ENCODE measurements at places on chromosomes 2 and 18.

GRCh38 chr18:10317864-10318690 lies 136.4 kb upstream of the APCDD1 start:
- no peak for DNase-seq

DNA sequence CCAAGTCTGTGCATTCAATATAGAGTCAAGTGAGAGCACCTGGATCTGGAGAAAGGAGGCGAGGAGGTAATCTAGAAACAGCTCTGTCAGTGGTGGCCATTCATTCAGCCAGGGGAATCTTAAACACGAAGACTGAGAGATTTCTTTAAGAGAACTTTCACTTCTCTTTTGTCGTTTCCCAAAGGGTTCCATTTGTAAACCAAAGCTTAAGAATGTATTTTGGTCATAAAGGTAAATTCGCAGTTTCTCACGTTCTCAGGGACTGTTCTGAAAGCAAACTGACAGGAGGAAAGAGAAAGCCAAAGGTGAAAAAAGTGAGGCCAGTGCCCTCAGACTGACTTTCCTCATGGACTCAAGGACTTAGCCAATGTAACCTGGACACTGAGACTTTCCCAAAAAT lies 513.5 kb downstream of the CMPK2 start:
- DNase-seq: no peak

DNA sequence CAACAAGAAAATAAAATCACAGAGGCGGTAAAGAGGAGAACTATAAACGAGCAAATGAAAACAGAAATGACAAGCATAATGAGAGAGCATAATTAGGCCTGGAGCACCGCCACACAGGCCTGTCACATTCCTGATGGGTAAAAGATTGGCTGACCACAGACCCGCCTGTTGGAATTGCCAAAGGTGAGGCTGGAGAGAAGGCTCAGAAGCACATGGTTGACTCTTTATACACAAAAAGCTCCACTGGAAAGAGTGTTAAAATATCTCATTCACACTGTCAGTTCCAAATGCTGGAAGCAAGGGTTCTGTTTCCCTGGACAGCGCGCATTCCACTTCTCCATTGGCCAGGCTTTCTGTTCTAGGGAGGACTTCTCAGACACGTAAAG lies 5.9 kb upstream of the LGALSL start:
- no peak for DNase-seq

DNA sequence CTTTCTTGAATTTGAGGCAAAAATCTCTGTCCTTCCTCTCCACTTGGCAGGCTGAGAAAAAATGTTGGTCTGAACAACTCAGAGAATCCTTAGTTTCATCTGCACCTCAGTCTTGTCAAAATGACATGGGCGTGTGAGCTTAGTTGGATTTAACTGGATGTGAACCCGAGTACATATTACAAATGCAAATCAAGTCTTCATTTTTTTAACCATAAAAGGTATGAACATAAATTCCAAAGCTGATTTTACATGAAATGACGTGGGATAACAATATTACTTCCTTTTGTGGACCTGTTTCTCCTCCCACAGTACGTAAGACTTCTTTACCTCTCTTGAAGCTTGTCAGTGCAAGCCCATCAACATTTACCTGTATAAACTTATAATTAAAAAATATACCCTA lies 32.6 kb upstream of the RND3 start:
- DNase-seq: no peak

DNA sequence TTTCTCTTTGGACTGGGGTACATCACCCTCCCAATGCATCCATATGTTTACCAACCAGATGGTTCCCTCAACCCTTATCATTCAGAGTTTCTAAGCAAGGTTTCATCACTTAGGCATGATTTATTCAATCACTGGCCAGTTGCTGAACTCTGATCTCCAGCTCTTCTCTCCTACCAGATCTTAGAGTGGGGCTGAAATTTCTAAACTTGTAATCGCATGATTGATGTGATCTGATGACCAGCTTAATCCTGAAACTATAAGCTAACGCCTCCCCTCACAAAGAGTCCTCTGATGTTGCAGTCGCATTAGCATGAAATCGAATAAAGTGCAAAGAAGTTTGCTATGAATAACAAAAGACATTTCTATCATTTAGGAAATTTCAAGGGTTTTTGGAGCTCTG lies 1082.0 kb downstream of the DPP10 start:
- no peak for DNase-seq

- DNase-seq: no peak
Observed at GRCh38 chr2:158701101-158701500, 94.0 kb upstream of the DAPL1 start.

DNA sequence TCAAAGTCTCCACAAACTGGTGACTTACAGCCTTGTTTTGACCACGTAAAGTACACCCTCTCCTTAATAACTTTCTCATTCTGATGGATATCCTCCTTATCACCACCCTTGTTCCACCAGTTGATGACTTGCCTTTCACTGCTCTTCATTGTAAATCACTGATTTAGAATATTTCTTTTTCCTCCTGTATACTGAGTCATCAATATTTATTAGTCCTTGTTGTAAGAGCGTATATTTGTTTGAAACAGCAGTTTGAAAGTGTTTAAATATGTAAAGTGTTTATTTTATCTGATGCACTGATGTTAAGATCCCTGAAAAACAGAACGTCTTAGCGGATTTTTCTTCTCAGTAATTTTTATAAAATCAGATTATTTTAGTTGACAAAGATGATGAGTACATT lies 34.2 kb upstream of the DYSF start:
- peak; percentile 7 for DNase-seq

DNA sequence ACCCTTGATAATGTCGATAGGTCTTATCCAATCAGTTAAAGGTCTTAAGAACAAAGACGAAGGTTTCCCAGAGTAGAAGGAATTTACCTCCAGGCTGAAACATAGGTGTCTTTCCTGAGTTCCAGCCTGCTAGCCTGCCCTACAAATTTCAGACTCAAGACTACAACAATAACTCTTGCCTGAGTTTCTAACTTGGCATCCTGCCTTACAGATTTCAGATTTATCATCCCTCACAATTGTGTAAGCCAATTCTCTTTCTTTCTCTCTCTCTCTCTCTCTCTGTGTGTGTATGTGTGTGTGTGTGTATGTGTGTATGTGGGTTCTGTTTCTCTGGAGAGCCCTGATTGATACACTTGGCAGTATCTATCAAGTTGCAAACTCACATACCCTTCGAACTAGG lies 37.2 kb upstream of the B4GALT6 start:
- no peak for DNase-seq

DNA sequence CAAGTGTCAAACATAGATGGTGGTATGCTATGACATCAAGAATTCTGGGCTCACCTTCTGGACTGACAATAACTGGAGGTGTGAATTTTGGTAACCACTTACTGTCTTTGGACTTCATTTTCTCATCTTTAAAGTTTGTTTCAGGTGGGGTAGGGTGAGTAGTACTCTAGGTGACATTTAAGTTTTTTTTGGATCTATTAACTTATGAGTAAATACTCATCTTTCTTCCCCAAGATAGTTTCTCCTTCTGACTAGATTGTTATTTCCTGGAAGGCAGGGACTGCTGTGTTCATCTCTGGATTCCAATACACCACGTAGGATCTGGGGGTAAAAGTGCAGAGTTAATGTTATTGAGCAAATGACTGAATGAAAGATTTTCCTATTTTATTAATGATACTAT lies 55.9 kb downstream of the ICOS start:
- no peak for DNase-seq

DNA sequence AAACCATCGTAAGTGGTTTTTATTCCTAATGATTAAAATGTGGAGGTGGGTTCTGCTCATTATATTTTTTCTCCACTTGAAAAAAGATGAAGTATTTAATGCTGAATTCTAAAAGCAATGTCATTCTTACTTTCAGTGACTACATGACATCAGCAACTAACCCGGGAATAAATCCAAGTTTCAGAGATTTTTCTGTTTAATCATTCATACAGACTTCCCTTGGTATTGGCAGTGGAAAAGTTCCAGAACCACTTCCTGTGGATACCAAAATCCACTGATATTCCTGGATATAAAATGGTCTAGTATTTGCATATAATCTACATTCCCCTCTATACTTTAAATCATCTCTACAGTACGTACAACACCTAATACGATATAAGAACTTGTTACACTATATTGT lies 128.6 kb downstream of the ZNF532 start:
- DNase-seq: no peak

DNA sequence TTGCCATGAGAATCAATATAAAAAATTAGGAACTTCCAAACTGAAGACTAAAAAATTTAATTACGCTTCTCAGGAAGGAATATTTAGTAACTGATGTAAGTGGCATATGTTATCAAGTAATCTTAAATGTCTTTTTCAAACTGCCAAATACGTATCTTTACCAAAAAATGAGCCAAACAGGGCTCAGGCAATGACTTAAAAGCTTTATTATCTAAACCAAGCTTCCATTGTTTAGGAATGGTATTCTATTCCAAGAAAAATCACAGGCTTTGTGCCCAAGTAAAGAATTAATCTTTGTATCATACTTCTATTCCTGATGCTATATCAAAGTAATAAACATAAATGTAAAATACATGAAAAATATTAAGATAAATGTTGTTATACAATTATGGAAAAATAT lies 71.7 kb upstream of the GRB14 start:
- DNase-seq: no peak

- DNase-seq: no peak
Observed at GRCh38 chr2:11102466-11102865, 52.8 kb upstream of the SLC66A3 start.

- no peak for DNase-seq
Observed at GRCh38 chr18:42514512-42514911, 559.5 kb downstream of the PIK3C3 start.

GRCh38 chr2:129800686-129801085 lies 178.8 kb upstream of the RAB6C start:
- DNase-seq: no peak

DNA sequence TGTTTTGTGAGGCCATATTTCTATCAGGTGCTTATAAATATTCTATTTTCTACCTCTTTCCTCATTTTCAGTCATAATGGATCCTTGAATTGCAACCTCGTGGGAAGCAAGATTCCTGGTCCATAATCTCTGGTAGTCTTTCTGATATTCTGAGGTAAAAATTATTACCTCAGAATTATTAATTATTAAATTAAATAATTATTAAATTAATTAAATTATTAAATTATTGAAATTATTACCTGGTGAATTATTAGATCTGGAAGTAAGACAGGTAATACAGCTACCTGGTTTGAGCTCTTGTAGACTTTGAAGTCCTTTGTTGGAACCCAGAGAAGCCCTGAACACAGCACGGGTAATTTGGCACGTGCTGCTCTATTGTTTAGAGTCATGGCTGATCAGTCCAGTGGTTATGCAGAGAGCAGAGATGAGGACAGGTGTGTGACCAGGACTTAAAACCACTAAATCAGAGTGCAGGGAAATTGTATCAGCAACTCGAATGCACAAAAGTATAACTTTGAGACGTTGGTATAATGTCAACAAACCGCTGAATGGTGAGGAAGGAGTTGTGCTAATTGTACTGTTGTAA lies 46.8 kb upstream of the PTPRM start:
- DNase-seq: no peak

GRCh38 chr2:188291142-188291616 lies 495 bp upstream of the GULP1 start:
- DNase-seq: peak; percentile 30

- no peak for DNase-seq
Observed at GRCh38 chr2:168194784-168195522, 52.4 kb downstream of the STK39 start.

DNA sequence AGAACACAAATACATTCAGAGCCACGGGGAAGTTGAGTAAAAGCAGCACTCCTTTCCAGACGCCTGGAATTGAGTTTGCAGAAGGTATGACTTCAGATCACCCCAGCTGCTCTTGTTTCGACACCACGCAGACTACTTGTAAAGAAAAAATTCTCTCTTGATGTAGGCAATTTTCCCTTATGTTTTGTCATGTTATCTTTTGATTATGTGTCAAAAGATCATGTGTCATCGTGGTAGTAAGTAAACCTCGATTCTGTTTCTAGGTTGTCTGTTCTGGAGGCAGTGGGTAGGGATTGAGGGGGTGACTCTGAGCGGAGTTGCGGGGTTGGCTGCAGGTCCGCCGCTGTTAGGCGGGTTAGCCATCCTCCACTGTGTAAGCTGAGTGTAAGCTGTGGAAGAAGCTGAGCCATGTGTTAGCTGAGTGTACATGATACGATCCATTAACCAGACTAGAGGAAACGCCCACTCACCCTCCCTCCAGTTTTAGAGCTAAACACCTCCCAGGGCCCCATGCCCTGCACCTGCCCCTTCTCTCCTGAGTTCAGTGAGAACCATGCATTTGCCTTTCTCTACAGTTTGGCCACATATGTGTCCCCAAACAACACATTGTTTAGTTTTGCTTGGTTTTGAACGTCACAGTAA lies 181.8 kb downstream of the SNTG2 start:
- no peak for DNase-seq

GRCh38 chr2:156065912-156066311 lies 266.6 kb downstream of the NR4A2 start:
- peak; percentile 34 for DNase-seq

GRCh38 chr2:11397513-11397912 lies 53.1 kb upstream of the ROCK2 start:
- no peak for DNase-seq

DNA sequence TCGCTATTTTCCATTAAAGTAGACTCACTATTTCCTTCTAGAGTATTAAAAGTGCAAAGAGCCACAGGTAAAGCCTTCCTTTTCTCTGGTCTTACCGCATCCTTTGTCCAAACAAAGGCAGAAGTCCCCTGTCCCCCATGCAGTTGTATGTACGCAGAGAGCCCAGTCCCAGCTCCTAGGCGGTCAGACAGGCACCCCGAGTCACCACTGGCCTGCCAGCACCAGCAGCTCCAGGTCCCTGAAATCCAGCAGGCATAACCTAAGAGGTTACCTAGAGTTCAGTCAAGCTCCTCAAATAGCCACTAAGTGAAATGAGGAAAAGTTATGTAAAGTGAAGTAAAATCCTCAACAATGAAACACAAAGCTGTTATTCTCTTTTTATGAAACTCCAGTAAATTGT lies 60.4 kb upstream of the TWIST2 start:
- DNase-seq: no peak

GRCh38 chr2:27489118-27489497 lies 435 bp downstream of the IFT172 start:
- DNase-seq: peak; percentile 71

- DNase-seq: no peak
Observed at GRCh38 chr18:45245091-45245511, 370.2 kb upstream of the SLC14A2 start.

DNA sequence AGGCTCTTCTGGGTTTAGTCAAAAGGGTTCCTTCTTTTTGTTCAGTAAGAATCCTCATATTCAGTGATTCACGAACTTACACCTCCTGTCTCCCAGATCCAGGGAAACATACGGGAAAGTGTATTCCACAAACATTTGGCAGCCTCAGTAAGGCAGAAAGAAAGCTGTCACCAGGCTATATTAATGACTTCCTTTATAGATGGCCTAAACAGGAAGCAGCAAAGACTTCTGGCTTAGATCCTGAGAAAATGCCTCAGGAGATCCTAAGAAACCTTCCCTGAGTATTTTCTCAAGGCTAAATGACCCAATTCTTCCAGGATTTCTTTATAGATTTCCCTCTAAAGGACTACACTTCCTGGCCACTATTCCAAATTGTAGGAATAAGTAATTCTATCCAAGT lies 1995.5 kb upstream of the CELF4 start:
- DNase-seq: no peak

- DNase-seq: no peak
Observed at GRCh38 chr2:109350526-109350925, 221.5 kb downstream of the SH3RF3 start.

GRCh38 chr2:120937686-120938044 lies 202.0 kb downstream of the GLI2 start:
- DNase-seq: peak; percentile 50
